Bronchial smooth muscle cell (primary cell): ENCODE measurements at places on chromosomes 4 and X. TPM values are rescaled to one million over a fixed set of nuclear protein-coding genes. Genes with fewer than 3 reads are reported as not detected.

The GYPB gene
- total RNA-seq, result not detected in 2 replicates

The GRIA2 gene
- total RNA-seq, result not detected in 2 replicates

The GAR1 gene
- total RNA-seq, result 1.4 and 2.7 TPM in 2 replicates

The UGT2A3 gene
- not detected in 2 replicates for total RNA-seq

The PRKG2 gene
- 13.0 and 20.3 TPM in 2 replicates for total RNA-seq

The MAGEC2 gene
- total RNA-seq, result not detected in 2 replicates

The SMPX gene
- not detected in 2 replicates for total RNA-seq

The GLRB gene
- total RNA-seq, result 1.7 and 3.2 TPM in 2 replicates

The CFAP47 gene
- under 0.01 TPM in 1 of 2 replicates, not detected in the other for total RNA-seq

The CCDC160 gene
- total RNA-seq, result not detected in 2 replicates

The TBX22 gene
- total RNA-seq, result not detected in 2 replicates

The CSAG1 gene
- total RNA-seq, result not detected in 2 replicates

The CXCL10 gene
- under 0.01 TPM in 1 of 2 replicates, not detected in the other for total RNA-seq

The CAPN6 gene
- under 0.01 TPM in 1 of 2 replicates, not detected in the other for total RNA-seq

The GPR119 gene
- not detected in 2 replicates for total RNA-seq

The AMBN gene
- not detected in 2 replicates for total RNA-seq

The ABLIM2 gene
- total RNA-seq, result 0.09 TPM in 1 of 2 replicates, not detected in the other

The PRRG1 gene
- total RNA-seq, result 7.7 and 9.1 TPM in 2 replicates

The KCNE5 gene
- total RNA-seq, result 0.32 and 0.34 TPM in 2 replicates

The GASK1B gene
- 38.0 and 51.1 TPM in 2 replicates for total RNA-seq

The CCDC110 gene
- total RNA-seq, result 0.95 and 2.0 TPM in 2 replicates

The GATA1 gene
- total RNA-seq, result not detected in 2 replicates

The DCHS2 gene
- total RNA-seq, result 0.09 TPM in 1 of 2 replicates, not detected in the other

The SMS gene
- 153 and 180 TPM in 2 replicates for total RNA-seq

The CDK16 gene
- total RNA-seq, result 36.6 TPM in 2 replicates

The CT45A1 gene
- not detected in 2 replicates for total RNA-seq

The KLHL4 gene
- under 0.01 TPM in 2 replicates for total RNA-seq

The CCNQ gene
- 20.7 and 31.1 TPM in 2 replicates for total RNA-seq

The TLR1 gene
- total RNA-seq, result 1.6 and 1.7 TPM in 2 replicates

The LRCH2 gene
- total RNA-seq, result 4.6 and 7.6 TPM in 2 replicates

The AMTN gene
- not detected in 2 replicates for total RNA-seq

The MAGEA2 gene
- 0.16 TPM in 1 of 2 replicates, not detected in the other for total RNA-seq

The SULT1E1 gene
- 0.16 TPM in 1 of 2 replicates, not detected in the other for total RNA-seq

The PARM1 gene
- 0.09 and 0.16 TPM in 2 replicates for total RNA-seq

The S100P gene
- 0.32 and 1.4 TPM in 2 replicates for total RNA-seq

The FOXR2 gene
- not detected in 2 replicates for total RNA-seq

The DCAF8L2 gene
- not detected in 2 replicates for total RNA-seq

The ZFP92 gene
- total RNA-seq, result under 0.01 TPM in 2 replicates

The SLC34A2 gene
- not detected in 2 replicates for total RNA-seq

The PTPN13 gene
- 46.8 and 64.7 TPM in 2 replicates for total RNA-seq

The NUP62CL gene
- 0.32 TPM in 1 of 2 replicates, not detected in the other for total RNA-seq

The CCKAR gene
- total RNA-seq, result 6.0 and 45.9 TPM in 2 replicates

The SPIN2A gene
- 2.4 TPM in 2 replicates for total RNA-seq

The FDCSP gene
- total RNA-seq, result not detected in 2 replicates

The TMPRSS11E gene
- total RNA-seq, result 0.16 TPM in 1 of 2 replicates, not detected in the other

The TMEM144 gene
- total RNA-seq, result 5.5 and 6.3 TPM in 2 replicates

The NAA11 gene
- not detected in 2 replicates for total RNA-seq

The CXCL11 gene
- total RNA-seq, result not detected in 2 replicates

The SLC9A6 gene
- total RNA-seq, result 14.5 and 19.1 TPM in 2 replicates
